ENCODE measurements at places on chromosomes 5 and 9.

GRCh38 chr5:125560476-125561225 is 814.2 kb upstream of the ZNF608 start:
- no peak for DNase-seq

- DNase-seq: no peak
These were observed 6.3 kb upstream of the SMU1 start for GRCh38 chr9:33082538-33083326.

DNA sequence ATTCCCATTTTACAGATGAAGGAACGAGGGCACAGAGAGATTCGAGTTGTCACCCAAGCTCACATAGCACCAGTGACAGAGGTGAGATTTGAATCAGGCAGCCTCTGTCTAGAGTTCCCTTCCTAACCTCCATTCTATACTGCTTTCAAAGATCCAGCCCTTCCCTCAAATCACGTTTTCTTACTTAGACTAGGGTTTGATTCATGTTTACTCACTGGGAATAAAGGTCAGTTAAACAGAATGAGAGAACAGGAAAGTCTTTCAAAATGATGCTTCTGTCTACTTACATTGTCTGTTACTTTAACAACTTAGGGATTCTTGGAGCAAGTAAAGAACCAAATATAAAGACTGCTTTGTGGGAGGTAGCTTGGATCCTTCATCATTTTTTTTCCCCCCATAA is 40.0 kb downstream of the ZFAND5 start:
- DNase-seq: no peak

DNA sequence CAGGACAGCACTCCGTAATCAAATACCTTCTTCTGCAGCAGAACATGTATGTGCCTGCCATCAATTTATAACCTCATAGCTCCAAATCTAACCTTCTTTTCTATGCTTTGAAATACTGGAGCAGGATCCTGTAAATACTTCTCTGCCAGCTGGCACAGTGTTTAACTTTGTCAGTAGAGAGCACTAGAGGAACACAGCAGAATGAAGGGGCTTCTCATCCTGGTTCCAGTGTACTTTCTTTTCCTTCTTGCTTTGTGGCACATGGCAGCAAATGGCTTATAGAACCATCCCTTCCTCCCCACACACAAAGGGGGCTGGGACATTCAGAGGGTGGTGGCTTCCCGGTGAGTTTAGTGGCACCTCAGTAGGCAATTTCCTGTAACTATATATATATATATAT is 3.8 kb upstream of the FBXW11 start:
- no peak for DNase-seq

- DNase-seq: no peak
These were observed 535 bp downstream of the UNC5A start for GRCh38 chr5:176810687-176811501.

- no peak for DNase-seq
These were observed 32.6 kb downstream of the ROR2 start for GRCh38 chr9:91917436-91917835.

DNA sequence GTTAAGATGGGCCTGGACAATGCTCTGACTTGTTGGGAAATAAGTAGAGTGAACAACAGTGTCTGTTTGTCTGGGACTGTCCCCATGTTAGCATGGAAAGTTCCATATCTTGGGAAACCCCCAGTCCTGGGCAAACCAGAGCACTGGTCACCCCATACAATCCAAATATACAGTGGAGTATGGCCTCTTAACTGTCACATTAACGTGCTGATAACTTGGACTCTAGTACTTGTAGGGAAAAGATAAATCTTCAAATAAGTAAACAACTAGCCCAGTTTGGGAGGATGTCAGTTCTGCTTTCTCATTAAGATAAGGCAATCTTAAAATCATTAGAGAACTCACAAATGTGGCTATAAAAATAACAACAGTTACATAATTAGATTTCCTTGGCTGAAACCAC is 47.6 kb upstream of the JAK2 start:
- DNase-seq: no peak

DNA sequence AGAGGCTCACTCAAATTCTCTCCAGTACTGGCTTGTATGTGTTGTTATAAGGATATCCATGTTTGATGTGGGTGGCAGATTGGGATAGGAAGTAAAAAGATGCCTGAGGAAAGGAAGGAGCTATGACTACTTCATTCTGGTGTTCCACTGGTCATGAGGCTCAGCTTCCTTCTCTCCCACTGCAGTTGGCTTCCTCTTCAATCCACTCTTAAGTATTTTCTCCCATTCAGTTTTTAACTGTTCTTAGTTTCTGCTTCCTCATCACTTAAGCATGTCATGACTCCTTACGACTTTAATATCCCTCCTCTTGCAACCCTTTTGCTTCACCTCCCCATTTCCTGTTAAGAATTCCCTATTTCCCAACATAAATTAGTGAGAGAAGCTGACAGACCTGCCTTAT is 81.1 kb downstream of the PJA2 start:
- peak; percentile 46 for DNase-seq

DNA sequence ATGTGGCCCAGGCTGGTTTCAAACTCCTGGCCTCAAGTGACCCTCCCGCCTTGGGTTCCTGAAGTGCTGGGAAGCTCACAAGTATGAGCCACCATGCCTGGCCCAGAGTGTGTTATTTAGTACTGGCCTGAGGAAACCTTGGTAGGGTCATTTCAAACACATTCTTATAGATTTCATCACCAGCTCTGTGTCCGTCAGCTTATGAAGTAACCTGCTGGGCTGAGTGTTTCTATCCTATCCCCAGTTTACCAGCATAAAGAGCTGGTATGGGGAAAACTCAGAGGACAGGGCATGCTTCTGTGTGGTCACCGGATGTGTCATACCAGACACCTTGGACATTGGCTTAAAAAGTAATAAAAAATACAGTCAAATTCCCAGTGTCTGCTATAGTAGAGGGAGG is 45.3 kb downstream of the PTPN3 start:
- DNase-seq: peak; percentile 8

DNA sequence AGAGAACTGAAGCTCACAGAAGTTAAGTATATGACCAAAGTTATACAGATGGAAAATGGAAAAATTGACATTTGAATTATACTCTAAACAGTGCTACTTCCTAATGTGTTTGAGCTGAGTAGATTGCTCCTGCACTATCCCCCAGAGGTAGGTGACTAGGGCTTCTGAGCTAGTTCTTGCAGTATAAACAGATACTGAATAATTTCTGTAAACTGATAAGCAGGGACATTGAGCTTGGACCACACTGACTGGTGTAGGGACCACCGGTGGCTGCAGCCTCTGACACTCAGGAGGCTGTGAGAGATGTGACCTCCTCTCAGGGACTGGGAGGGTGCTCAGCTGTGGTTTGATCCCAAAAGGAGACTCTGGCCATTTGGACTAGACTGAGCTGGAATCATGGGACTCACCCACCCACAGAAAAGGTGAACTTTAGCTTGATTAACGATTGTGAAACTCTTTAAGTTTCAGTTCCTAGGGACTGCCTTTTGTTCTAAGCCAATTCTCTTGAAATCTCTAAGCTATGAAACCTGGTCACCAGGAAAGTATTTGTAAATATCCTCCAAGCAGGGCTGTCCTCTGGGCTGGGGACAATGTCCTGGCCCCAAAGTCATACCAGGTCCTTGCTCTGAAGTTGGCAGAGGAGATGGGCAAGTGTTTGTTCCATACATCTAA is 291.5 kb downstream of the SEC61B start:
- no peak for DNase-seq

DNA sequence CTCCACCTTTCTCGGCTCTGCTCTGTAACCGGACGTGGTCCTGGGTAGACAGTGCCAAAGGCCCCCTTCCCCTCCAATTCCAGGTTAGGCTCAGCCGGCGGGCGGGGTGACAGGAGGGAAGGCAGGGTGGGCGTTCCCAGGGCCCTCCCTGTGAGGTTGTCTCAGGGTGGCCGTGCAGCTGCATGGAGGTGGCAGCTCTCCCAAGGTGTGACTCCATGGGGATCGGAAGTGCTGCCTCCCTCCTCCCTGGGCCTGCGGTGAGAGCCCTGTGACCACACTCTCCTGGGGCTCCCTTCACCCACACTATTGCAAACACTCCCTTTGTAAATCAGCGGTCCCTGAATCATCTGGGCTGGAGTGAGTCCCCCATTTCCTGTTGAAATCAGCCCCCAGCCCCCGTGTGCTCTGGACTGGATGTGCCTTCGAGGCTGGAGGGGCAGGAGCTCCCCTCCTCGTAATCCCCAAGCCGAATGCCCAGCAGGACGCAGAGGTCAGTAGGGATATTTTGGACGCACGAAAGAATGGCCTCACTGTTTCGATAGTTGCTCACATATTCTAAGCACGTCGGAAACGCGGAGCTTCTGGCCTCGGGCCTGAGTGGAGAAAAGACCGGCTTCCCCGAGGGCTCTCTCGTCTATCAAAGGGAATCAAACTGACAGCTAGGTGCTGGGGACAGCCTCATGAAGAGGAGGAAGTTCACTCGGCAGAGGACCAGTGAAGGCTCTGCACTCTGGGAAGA is 107.6 kb upstream of the COL5A1 start:
- DNase-seq: peak; percentile 73

- DNase-seq: peak; percentile 95
These were observed 20.6 kb downstream of the TCOF1 start for GRCh38 chr5:150377964-150378694.

DNA sequence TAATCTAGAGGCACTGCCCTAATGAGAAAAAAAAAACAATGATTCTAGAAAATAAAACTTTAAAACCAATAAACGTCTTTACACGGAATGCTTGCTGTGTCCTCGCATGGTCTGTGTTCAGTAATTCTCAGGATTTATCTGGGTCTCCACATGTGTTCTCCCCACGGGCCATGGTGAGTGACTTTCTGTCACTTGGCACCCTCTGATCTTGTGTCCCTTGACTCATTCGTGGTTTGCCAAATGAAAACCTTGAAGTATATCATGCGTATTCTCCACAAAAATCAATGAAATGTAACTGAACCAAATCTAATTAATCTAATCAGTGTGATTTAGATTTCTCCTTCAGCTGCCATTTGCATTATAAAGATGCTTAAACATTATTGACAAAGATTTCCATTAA is 48.0 kb downstream of the UBE2QL1 start:
- DNase-seq: no peak

DNA sequence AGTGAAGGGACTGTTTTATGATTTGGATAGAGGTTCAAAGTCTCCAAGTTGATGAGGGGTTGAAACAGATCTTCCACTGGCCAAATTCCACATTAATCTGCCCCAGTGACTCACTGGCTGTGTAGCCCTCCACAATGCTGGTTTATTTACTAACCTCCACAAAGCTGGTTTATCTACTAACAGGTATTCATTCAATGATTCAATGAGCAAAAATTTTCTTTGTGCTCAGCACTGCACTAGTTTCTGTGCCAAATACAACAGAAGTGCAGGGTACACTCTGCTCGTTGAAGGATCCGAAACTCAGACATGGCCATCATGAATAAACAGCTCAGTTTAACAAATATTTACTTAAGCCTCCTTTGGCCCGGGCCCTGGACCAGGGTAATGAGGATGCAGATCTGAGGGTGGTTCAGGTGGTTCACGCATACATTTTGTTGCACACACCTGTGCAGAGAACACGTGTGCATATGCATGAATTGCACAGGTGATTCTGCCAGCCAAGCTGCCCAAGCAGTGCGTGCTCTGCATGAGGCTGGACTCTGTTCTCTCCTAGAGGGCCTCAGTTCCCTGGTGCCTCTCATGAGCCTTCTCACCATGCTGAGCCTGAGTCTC is 71.0 kb downstream of the SH3PXD2B start:
- DNase-seq: peak; percentile 55

DNA sequence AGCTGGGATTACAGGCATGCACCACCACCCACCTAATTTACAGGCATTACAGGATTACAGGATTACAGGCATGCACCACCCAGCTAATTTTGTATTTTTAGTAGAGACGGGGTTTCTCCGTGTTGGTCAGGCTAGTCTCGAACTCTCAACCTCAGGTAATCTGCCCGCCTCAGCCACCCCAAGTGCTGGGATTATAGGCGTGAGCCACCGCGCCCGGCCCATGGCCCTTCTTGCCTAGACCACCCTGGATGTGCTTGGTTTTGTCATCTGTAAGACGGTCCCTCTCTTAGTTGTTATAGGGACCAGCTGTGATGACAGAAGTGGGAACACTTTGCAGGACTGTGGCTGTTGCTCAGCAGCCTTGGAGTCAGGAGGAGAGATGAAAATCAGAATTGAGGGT is 3.5 kb upstream of the PHYKPL start:
- no peak for DNase-seq

DNA sequence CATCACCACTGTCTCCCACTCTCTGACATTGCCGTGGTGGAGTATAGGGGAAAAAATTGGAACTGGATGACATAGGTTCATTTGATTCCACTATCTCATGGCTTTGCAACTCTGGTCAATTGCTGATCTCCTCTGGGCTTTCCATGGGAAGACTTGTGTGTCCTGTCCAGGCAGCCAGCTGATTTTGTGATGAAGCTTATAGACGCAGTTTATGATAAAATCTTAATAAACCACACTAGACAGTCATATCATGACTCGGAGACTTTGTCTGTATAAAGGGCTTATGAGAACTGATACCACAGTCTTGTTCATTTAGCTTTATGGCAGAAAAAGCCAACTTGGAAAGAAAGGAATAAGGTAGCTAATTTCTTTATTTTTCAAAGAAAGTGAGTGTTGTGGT is 296.5 kb downstream of the MAST4 start:
- DNase-seq: peak; percentile 38

- DNase-seq: no peak
These were observed 644.1 kb upstream of the KLF4 start for GRCh38 chr9:108133680-108134079.

DNA sequence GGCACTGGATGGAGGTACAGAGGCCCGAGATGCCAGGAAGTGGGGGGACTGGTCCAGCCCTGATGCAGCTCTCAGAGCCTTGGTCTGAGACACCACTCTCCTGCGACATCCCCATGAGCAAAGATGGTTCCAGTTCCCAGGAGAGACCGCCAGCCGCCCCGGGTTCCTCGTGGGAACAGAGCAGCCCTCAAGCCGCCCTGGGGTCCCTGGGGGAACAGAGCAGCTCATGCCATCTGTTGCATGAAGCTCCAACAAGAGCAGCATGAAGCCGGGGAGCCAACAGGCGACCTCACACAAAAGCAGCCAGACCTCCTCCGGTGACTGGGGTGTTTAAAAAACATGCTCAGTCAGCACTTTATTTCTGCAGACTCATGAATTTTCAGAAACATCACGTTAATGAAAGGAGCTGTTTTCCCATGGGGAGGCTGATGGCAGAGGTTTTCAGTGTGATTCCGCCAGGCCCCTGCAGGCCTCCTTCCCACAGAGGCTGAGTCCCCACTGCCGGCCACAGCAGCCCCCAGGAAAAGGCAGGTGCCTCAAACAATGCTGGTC is 6.2 kb downstream of the SLC6A18 start:
- no peak for DNase-seq

GRCh38 chr5:179699616-179700237 is 960 bp downstream of the CANX start:
- DNase-seq: peak; percentile 27

GRCh38 chr5:132273631-132274030 is 16.1 kb downstream of the PDLIM4 start:
- DNase-seq: no peak

DNA sequence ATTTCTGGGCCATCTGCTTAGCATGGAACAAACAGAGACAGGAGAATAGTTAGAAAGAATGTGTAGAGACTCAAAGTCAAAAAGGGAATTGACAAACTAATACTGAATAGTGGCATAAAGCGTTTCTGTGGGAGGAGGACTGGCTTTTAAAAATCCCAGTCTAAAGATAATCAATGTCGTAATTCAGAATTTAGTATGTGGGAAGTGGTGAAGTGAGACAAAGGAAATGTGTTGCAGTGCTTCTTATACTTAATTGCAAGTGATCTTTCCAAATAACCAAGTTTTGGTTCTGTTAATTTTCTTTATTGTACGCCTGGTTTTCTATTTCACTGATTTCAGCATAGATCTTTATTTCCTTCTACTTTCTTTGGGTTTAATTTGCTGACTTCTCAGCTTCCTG is 133.2 kb downstream of the ENTREP1 start:
- no peak for DNase-seq

- DNase-seq: no peak
These were observed 7.4 kb upstream of the GLIPR2 start for GRCh38 chr9:36129139-36129538.

Data from fibroblast of skin of right biceps (primary cell).